ENCODE measurements at places on chromosomes 7 and 10.
A peak's percentile ranks its signal among the peaks of the same experiment; 100 is the strongest.

- DNase-seq: no peak
These were observed 316 bp downstream of the RBM48 start for GRCh38 chr7:92528958-92529264.

- no peak for DNase-seq
These were observed 11.5 kb upstream of the SLC29A3 start for GRCh38 chr10:71307469-71308085.

DNA sequence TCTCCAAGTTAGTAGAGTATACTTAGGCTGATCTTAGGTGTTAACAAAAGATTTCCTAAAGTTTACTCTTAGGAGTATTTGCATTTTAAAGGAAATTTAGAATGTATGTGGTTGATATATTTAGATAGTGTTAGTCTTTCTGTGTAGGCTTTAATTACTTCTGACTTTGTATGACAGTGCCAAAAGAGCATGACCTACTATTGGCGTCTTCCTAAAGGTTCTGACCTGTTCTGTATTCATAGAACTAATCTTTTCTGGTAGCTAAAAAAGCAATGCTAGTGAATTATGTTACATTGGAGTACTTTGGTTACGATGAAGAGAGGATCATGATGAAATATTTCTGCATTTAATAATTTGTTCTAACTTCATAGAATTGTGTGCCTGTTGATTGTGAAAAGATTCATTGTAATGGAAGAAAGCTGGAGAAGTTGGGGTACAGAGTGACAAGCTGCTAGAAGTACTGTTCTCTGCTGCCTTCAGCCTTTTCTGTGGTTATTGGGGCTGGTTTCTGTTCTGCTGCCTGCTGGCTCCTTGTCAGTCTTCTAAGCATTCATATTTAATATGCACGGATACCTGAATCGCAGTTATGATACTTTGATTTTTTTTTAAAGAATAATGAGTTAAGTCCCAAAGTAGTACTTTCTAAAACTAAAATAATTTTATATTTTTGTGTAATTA, 13.2 kb downstream of the WAC start:
- no peak for DNase-seq

- no peak for DNase-seq
These were observed 217.6 kb upstream of the TCF7L2 start for GRCh38 chr10:112732277-112732921.

DNA sequence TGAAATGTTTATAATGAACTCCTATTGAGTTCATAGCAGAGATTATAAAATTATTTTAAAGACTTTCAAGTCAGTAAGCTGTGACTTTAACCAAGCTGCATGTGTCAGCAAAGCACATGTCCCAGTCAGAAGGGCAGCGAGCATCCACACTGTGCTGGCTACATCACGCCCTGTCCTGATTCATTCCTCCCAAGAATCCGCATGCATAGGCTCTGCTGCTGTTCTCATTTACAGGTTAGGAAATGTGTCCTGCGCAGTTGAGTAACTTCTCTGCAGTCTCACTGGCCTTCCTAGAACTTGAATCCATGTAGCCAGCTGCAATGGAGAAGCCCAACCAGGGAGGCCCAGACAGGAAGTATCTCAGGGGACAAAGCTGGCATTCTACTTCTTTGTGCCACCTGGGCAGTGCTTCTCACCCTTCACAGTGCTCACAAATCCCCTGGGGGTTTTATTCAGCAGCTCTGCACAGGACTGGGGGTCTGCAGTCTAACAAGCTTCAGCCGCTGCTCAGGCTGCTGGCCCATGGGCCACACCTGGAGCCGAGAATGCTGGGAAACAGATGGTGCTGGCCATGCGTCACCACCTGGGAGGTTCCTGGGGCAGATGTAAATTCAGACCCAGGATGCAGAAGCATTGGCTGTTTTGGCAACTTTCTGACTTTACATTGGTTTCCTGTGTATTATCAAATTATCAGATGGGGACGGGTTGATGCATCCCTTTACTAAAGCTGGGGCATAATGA, 192.8 kb upstream of the GDF10 start:
- no peak for DNase-seq

- DNase-seq: peak; percentile 86
These were observed 74.4 kb downstream of the MEST start for GRCh38 chr7:130566168-130566897.

GRCh38 chr10:71902351-71902750, 51.3 kb upstream of the PSAP start:
- no peak for DNase-seq

GRCh38 chr10:49743464-49744075, 18.6 kb downstream of the OGDHL start:
- no peak for DNase-seq

DNA sequence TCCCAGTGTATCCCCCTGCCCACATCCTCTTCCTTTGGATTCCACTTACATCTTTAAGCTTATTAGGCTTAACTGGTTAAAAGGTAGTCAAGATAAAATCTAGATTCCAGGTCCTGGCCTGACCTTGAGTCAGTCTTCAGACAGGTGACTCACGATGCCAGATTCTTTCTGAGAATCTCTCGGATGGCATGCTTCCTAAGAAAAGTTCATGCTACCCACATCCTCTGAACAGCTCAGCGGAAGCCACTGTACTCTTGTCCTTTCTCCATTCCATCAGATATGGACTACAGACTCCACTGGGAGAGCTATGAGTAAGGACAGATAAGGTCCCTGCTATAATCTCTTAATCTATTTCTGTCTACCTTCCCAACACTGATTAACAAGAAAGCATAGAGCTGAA, 43.4 kb downstream of the DNMBP start:
- peak; percentile 90 for DNase-seq

DNA sequence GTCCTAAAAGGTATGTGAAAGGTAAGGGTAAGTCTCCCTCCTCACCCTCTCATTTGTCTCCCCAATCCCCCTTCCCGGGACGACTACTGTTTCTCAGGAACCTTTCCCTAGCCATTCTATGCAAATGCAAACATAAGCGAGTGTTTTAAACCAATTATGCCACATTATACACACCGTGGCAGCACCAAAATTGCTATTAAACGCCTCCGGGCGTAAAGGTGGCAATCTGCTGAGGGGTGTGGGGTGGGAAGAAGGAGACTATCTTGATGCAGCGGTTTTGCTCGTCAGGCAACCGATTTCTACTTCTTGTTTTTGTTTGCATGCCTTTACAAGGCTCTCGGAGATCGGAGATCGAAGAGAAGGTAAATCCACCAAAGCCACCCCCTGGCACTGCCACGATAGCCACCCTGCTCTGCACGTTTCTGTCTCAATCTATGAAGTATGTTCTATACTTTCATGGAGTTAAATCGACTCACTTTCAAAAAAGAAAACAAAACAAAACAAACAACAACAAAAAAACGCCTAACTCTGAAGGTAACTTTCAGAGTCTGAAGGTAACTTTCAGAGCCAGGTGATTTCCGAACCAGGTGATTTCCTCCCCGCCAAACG, 46.0 kb upstream of the CDK1 start:
- DNase-seq: no peak

DNA sequence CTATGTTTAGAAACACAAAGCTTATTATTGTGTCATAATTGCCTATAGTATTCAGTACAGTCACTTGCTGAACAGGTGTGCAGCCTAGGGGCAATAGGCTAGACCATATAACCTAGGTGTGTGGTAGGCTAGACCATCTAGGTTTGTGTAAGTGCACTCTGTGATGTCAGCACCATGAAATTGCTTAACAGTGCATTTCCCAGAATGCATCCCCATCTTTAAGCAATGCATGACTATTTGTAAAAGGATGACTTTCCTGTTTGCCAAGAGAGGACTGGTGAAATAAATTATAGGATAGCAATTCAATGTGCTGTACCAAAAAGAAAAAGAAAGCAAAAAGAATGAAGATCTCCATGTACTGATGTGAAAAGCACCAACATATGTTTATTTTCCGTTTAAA, 288.7 kb upstream of the AUTS2 start:
- no peak for DNase-seq

DNA sequence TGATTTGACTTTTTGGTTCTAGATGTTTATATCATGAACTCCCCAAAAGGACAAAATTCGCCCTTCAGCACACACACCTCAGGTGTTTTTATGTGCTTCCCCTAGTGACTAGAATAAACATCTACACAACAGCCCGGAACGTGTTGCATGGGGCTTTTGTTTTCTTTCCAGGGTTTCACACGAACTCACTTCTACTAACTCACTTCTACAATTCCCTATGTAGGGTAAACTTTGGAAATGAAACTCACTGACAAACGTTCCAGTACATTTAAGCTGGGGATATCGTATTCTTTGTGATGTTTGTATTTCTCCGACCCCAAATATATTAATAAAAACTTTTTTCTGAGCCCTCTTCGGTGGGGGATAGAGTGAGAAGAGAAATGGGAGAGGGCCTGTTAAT, 1.4 kb downstream of the TRA2A start:
- DNase-seq: peak; percentile 43

DNA sequence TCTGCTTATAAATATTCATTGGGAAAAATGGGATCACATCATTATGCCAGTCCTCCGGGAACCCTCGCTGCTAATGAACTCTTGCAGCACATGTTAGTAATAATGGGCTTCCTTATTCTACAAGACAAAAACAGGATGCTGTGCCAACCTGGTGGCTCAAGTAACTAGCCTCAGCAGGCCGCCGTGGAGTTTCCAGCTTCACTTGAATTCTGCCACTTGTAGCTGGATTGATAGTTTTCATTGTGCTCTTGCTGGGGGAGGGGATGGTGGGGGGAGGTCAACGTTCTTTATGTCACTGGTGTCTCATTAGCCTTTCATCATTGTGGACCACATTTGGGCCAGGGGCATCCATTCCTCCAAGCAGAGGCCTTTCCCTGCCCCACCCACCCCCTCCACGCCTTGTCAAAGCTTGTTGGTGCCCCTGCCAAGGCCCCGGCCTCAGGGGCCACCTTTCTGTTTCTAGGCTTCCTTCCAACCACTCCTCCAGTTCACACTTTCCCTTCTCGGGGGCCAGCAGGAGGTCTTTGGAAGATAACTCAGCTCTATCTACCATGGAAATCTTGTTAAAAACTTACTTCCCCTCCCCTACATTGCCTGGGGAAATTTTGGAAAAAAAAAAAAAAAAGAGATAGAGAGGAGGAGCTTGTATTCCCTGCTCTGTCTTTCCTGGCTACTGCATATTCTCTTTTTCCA, 153.9 kb downstream of the BMPER start:
- no peak for DNase-seq

- peak; percentile 80 for DNase-seq
These were observed 2.2 kb downstream of the MAP3K8 start for GRCh38 chr10:30436191-30436611.

- no peak for DNase-seq
These were observed 15.8 kb upstream of the GNA12 start for GRCh38 chr7:2859952-2860351.

DNA sequence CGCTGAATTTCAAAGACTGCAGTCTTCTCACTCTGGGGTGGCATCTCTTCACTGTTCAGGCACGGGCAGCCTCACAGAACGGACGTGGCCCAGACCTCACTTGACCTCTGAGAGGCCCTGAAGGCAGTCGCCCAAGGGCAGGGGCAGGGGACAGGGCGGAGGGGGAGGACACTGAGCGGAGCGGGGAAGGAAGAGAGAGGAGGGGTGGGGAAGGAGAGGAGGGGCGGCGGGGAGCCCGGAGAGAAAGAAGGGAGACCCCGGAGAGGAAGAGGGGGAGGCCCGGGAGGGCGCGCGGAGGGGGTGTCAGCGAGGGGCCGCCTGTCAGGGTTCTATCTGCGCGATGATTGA, 58.7 kb upstream of the COMTD1 start:
- no peak for DNase-seq

- no peak for DNase-seq
These were observed 4.5 kb upstream of the LRMDA start for GRCh38 chr10:75426880-75427279.

- DNase-seq: no peak
These were observed 8.9 kb downstream of the AKR1E2 start for GRCh38 chr10:4834898-4835405.

- no peak for DNase-seq
These were observed 245.2 kb downstream of the TNS3 start for GRCh38 chr7:47336472-47337425.

GRCh38 chr10:97762816-97763215, 9.0 kb downstream of the SFRP5 start:
- peak; percentile 53 for DNase-seq

- DNase-seq: no peak
These were observed 53.0 kb downstream of the SMURF1 start for GRCh38 chr7:99090771-99091542.

DNA sequence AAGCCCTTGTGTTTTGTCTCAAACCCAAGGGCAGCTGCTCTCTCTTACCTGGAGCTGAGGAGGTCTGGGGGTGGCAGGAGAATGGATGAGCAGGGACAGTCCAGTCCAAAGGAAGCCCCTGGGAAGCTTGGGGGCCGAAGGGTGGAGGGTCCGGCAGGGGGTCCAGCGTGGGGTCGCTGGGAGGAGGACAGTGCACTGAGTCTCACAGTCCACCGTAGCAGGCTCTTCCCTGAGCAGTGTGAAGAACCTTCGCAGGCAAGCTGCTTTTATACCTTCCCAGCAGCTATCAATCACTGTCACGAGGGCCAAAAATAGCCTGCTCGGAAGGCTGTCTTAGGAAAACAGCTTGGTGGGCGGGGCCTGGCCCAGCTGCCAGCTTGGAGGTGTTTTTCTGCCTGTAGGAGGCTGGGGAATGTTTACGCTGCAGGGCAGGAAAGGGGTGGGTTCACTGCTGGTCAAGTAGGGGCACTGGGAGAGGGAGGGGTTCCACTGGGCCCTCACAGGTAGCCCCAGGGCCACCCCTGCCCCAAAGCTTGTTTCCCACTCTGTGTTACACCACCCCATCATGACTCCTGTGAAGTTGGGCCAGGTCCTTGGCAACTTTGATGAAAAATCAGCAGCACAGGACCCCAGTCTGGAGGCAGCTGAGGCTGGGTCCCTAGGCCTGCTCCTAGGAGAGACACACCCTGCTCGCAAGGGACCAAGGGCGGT, at the start of gene DEPP1:
Gene DEPP1 (minus strand): TSS at position 240 of the 711 bp plus-strand sequence. CDS start 779 bp downstream, outside the sequence.
- peak; percentile 94 for DNase-seq

DNA sequence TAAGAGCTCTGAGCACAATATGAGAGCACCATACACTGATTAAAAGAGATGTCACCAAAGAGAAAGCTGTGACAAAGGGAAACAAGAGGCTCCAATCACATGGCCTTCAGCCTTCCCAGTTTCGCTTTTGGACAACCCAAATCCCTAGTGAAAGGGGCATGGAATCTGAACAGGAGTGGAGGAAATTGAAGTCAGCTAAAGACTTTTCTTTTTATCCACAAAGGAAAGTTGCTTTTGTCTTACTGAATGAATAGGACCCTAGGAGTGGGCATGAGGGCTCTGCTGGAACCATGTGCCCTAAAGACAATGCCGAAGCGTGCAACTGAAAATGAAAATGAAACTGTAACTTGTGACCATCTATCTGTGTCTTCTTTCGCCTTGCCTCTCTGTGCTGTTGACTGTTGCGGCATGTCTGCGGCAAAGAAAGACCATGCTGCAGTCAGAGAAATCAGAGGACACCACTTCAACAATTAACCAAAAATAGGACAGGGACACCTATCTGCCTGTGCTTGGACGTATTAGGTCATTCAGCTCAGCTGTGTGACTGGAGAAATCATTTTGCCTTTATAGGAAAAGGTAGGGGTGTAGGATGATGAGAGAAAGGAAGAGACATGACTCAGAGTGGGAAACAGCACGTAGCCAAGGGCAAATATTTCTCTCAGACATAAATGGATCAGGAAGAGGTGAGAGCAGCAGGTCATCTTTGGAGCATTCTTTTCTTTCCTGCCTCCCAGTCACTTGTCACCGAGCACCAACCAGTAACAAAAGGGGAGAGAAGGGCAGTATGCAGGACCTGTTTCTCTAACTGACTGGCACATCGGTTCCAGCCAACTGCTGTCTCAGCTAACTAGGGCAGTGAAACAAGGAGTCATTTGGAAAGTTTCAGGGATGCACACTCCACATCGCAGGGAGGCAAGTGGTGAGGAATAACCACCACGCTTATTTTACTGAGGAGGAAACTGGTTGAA, 12.3 kb downstream of the CAV2 start:
- DNase-seq: no peak

GRCh38 chr10:43700306-43700705, 51.6 kb upstream of the ZNF32 start:
- no peak for DNase-seq
